Glomerular endothelial cell (primary cell): ENCODE measurements at places on chromosomes 1 and 21. TPM values are rescaled to one million over a fixed set of nuclear protein-coding genes. Genes with fewer than 3 reads are reported as not detected.

- no peak for DNase-seq
These were observed 5.2 kb downstream of the FOXD3 start for GRCh38 chr1:63327417-63328054.

The LCE3E gene
- not detected in 2 replicates for total RNA-seq

DNA sequence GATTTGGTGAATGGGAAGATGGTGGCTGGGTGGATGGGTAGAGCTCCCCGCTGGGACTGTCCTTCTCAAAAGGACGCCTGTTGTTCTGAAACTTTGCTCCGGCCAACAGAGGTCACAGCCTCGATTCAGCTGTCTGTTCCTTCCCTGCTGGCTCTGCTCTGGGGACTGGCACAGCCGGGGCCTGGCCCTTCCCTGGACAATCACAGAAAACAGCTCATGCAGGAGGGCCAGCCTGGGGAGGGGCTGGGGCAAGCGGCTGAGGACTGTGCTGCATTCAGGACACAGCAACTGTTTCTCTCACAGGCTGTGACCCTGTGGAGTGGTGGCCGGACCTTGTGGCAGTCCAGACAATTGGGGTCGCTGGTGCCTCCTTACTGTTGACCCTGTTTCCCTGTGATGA is 110.7 kb upstream of the TMEM51 start:
- no peak for DNase-seq

GRCh38 chr1:41427916-41428737 is 56.4 kb downstream of the EDN2 start:
- no peak for DNase-seq

GRCh38 chr1:234756857-234757256 is 146.9 kb upstream of the IRF2BP2 start:
- no peak for DNase-seq

DNA sequence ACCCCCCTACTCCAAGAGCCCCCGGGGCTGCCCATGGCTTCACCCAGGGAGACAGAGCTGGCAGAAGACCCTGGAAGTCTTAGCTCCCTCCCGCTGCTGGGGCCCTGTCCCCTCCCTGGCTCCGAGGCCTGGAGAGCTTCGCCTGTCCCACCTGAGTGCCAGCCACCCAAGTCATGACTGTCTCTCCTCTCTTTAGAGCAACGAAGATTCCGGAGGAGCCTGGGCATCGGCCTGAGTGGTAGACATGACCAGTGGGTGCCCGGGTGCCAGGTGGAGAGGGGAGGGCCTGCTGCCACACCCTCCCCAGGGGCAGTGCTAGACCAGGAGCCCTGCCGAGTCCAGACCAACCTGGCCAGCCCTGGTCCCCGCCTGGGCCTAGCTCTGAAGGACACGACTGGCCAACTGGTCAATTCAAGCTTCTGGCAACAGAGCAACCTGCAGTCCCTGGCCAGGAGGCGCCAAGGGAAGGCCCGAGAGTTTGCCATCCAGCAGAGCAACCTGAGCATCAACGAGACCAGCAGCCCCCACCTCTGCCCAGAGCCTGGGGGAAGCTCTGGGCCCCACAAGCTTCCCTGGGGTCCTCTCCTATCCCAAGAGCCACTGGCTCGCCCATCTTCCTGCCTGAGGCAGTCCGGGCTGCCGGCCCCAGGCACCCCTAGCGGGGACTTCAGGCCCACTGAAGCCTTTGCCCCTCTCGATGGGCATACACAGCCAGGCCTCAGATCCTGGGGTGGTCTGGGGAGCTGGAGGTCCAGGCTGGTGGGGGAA is 3.9 kb downstream of the C1orf167 start:
- DNase-seq: no peak

DNA sequence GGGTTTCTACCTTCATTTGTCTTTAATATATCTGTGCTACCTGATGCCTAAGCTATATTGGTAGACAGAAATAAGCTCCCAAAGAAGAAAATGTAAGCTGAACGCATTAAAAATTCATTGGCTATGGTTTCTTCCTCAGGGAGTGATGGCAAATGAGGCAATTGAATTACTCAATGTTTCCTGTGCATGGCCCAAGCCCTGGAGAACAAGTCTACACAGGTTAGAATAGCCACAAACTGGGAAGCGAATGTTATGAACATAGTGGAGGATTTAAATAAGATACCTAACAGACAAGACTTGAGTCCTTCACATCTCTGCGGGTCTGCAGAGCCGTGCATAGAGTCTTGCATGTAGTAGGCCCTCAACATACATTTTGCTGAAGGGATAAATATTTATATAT is 350.3 kb downstream of the RWDD3 start:
- DNase-seq: no peak

- DNase-seq: no peak
These were observed 17.4 kb upstream of the BCAR3 start for GRCh38 chr1:93699049-93699384.

- DNase-seq: no peak
These were observed 92.0 kb downstream of the MAST2 start for GRCh38 chr1:45895406-45895805.

DNA sequence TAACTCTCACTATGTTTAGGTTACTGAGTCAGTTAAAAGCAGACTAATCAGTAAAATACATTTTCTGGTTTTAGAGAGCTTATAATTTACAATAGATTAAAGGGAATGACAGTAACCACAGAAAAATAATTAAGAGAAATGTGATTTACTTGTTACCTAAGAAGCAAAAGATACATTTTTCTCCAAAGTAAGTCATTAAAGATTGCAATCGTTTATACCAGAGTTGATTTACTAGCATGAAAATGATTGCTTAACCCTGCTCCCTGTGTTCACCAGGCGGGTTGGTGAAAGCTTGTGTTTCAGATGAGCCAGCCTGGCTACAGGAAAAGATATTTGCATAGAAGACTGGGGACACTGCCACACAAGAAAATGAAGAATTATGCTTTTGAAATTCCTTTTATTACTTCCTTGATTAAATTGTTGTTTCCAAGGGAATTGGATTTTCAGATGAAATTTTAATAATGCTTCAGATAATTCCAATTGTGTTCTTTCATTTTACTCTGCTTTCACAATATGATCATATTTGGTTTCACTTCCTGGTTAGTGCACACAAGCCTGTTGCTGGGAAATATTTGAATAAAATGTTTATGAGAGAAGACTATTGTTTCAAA is 27.9 kb downstream of the LRRC8B start:
- no peak for DNase-seq

The OR2L13 gene
- total RNA-seq: not detected in 2 replicates

The TRIM46 gene
- total RNA-seq: 9.9 and 11.8 TPM in 2 replicates

The SLFNL1 gene
- total RNA-seq: 0.05 and 0.18 TPM in 2 replicates

The HSPA6 gene
- total RNA-seq: 0.06 TPM in 1 of 2 replicates, not detected in the other

DNA sequence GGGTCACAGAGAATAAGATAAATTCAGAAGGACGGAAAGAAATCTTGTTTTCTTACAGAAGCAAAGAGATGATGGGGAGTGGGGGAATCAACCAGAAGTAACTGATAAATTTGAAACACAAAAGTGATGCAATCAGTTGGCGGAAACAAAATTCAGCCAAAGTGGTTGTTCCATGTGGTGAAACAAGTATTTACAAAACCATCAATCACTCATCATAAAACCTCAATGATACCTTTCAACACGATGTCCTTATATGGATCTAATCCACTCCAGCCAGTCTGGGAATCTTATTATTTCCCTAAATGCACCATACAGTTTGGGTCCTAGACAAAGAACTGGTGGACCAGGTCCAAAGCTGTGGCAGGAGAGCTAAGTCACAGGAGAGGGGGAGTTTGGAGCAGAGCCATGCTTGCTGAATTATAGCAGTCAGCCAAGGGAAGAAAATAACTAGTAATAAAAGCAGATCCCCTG is 303.8 kb upstream of the LRRC7 start:
- no peak for DNase-seq

DNA sequence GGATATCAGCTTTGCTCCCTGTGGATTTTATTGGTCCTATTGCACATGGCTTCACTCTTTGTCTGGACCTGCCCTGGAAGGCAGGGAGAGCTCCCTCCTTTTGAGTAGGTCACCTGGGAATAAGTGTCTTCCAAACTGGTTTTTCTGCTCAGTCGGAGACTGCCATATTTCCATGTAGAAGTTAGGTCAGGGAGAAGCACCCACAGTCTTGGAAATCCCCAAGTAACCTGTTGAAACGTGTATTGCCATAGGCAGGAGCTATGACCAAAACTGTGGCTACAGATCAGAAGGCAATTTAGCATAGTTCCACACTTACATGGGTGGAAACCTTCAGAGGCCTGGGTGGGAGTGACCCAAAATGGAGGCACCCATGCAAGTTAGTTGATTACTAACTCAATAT is 3.5 kb upstream of the GNG12 start:
- no peak for DNase-seq

The LHX8 gene
- not detected in 2 replicates for total RNA-seq

DNA sequence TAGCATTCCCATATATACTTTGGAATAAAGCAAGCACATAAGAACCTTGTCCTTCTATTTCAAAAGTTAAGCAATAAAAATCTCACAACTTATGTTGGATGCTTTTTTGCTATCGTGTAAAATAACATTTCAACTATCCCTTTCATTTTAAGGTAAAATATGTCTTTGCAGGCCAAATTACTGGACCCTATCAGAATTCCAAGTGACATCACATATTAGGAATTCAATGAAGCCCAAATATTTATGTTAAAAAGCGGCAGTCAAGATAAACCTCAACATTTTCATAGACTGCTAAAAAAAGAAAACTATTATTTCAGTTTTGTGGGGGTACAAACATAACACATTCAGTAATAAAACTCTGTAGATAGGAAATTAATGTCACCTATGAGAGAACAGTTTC is 252.0 kb downstream of the KCTD3 start:
- DNase-seq: no peak

DNA sequence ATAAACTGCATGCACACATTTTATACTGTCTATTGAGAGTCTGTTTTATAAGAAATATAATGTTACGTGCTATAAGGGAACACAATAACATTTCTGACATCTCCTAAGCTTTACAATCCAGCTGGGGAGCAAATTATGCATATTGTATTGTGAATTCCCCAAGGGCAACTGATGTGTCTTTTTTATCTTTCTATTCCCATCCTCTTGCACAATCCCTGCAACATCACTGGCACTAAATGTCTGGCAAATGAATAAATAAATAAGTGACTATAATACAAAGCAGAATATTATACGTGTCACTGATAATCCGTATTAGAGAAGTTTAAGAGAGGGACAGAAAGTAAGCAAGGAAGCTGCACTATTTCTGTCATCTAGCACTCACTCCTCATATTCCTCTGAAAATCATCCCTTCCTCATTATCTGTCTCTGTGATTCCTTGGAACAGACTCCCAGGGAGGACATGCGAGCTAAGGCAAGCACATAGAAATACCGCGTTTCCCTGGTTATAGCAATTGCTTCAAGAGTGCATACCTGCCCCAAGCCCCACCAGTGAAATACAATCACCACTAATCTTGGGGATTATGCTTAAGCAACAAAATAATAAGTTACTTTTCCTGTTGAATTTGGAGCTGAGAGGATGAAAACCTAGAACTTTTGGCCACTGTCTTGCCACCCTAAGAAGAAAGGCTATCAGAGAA is 205.4 kb downstream of the SMYD3 start:
- no peak for DNase-seq

The CLIC6 gene
- total RNA-seq: 0.15 TPM in 1 of 2 replicates, not detected in the other

GRCh38 chr1:89068291-89068690 is 3.3 kb upstream of the GBP1 start:
- DNase-seq: no peak

GRCh38 chr21:36743446-36743845 is 44.5 kb downstream of the SIM2 start:
- DNase-seq: no peak

DNA sequence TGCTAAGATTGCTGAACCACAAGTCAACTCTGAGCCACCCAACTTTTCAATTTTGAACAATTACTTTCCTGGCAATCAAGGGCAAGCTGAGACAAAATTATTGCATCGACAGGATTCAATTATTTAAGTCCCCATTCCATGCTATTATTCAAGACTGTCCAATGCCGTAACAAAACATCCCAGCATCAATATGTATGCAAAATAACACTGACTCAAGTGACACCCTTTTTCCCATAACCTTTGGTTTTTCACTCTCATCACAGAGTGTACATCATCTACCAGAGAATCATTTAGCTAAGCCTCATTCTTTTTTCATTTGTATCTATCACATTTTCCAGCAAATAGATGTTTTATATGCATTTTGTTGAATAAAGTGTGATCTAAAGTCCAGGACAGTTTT is 54.6 kb downstream of the ERICH3 start:
- no peak for DNase-seq

- no peak for DNase-seq
These were observed 57.5 kb downstream of the HSD3B1 start for GRCh38 chr1:119564548-119564947.

DNA sequence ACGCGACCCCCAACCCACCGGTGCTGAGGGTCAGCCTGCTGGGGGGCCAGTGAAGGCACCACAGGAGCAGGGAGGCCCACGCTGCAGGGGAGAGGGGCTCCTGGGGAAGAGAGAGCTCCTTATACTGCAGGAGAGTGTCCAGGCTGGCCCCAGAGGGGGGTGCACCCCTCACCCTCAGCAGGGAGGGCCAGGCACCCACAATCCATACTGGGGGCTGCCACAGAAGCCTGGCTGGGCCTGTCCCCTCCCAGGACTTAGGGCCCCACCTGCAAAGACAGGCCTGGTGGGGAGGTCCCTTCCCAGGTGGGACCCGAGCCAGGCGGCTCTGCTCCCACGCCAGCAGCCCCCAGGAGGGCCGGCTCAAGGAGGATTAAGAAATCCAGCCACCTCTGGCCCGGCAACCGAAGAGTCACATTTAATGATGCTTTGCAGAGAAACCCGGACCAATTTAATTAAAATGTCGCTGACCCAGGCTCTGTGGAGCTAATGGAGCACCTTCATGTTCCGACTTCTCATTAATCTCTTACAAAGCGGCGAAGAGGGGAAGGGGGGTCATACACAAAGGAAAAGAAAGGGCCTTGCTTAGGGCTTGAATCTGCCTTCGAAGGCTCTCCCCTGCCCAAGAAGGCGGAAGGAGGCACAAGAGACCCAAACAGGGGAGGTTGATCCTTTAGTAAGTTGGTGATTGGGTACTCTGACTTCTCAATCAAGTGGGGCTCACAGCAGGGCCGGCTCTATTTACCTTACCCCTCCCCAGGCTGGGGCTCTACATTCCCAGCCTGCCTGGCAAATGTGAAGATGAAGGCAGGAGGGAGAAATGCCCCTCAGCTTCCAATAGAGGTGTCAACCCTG is 25.0 kb downstream of the WNT9A start:
- DNase-seq: no peak

DNA sequence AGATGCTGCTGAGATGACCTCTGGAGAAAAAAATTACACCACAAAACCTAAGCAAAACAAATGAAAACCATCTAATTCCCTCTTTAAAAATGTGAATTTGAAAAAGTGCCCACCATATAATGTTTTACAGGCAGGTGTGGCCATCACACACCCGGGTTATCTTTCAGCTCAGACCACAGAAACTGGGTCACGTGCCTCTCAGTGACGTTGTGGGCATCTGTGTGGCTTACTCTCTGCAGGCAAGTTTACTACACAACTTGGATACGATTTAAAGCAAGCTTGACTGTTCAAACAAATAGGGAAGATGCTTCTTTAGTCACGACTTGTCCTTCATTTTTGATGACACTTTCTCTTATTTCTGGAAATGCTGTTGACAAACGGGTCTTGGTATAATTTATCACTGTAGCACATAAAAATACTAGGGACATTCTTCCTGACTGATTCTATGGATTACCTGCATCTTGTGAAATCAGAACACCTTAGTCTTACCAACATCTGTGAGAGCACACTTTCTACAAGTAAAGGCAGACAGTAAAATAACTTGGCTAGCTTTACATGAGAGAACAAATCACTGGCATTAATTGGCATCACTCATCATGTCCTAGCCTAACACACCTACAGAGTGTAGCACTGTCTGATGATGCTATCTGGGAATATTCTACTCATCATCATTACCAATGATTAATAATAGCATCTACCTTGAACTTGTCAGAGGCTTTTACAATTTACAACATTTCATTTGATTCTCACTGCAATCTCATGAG is 89.3 kb upstream of the EDEM3 start:
- DNase-seq: no peak

The MAB21L3 gene
- not detected in 2 replicates for total RNA-seq
